ENCODE measurements at places on chromosomes 6 and 20. TPM values are rescaled to one million over a fixed set of nuclear protein-coding genes. Genes with fewer than 3 reads are reported as not detected.

IL17A gene
- total RNA-seq: not detected

CDSN gene
- total RNA-seq: not detected

- DNase-seq: no peak
These were observed 1.1 kb upstream of the HLA-C start for GRCh38 chr6:31272836-31273626.

DNA sequence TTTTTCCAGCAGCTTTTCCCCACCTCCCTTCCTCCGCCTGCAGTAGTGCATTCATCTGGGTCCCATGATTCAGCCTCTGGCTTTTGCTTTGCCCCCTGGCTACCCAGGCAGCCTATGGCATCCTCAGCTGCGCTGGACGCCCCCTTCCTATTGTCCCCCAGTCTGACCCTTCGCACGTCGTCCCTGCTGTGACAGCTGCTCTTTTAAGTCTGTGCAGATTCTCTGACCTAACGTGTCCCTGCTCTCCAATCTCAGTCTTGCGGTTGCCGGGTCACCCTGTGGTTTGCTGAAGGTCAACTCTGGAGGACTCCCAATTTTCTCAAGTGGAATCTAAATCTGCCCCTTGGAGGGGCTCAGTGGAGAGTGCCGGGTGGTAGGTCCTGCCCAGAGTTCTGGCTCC lies 294.3 kb downstream of the CDC5L start:
- DNase-seq: no peak

DNA sequence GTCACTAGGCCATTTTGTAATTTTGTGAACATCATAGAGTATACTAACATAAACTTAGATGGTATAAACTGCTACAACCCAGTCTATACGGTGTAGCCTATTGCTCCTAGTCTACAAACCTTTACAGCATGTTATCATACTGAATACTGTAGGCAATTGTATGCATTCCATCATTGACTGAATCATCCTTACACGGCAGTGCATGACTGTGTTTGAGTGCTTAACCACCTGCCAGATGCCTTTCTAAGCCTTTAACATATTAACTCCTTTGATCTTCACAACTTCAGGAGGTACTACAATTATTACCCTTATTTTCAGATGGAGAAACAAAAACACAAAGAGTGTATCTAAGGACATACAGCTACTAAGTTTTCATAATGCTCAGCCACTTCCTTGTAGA lies 14.0 kb downstream of the DPPA5 start:
- DNase-seq: no peak

- no peak for DNase-seq
These were observed 35.3 kb downstream of the TOX2 start for GRCh38 chr20:43949741-43950618.
